ENCODE measurements at places on chromosomes 12 and 14.

- no peak for DNase-seq
These were observed 2.9 kb upstream of the MMP17 start for GRCh38 chr12:131825146-131825892.

GRCh38 chr12:120972870-120973543, 5.3 kb upstream of the HNF1A start:
- peak; percentile 95 for DNase-seq

DNA sequence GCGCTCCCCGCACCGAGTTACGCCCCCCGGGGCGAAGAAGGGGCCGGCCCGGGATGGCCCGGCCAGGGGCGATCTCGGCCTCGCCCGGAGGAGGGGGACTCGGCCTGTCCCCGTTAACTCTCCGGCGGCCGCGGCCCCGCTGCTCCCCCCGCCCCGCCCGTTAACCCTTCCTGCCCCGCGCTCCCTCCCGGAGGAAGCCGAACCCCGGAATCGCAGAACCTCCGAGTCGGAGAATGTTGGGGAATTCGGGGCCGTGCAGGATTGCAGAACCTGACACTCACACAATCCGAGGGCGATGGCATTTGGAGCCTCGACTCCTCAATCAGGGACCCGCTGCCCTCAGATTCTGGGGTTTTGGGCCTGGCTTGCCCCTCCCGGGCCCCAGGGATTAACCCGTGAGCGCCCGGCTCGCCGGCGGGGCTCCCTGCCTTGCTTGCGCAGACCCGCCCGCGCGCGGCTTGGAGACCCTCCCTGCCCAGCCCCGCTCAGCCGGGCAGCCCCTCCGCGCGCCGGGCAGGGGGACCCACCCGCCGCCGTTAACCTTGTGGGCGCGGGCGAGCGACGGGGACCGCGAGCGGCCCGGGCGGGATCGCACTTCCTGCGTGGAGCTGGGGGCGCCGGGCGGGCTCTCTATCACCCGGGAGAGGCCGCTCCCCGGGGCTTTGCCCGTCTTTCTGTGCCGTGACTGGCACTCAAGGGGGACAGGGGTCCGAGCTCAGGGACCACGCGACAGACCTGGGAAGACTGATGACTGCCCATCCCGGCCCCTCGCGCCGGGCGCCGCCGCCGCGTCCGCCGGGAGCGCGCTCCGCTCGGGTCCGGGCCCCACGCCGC, 18.8 kb downstream of the BEGAIN start:
- no peak for DNase-seq

DNA sequence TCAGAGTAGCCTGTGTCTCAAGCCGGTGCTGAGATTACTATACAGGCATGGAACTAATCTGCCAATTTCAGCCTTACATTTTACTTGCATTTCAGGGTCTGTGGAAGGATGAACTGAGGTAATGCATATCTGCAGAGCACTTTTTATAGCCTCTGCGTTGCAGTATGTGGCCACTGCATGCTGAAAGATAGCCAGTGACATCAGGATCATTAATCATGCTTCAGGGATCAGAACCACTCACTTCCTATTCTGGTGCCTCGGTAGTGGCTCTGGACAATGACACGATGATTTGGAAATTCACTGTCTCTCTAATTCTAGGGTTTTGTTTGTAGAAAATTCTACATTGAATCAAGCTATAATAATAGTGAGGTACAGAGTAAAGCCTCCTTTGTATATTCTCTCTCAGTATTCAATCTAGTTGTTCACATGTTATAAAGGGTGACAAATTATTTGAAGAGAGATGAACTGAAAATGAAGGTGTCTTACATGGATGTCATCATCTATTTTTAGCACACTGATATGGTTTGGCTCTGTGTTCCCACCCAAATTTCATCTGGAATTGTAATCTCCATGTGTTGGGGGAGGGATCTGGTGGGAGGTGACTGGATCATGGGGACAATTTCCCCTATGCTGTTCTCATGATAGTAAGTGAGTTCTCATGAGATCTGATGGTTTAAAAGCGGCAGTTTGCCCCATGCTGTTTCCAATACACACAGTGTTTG, 554.3 kb upstream of the MIS18BP1 start:
- DNase-seq: no peak

- DNase-seq: no peak
These were observed 20.3 kb downstream of the DCAF5 start for GRCh38 chr14:69132513-69133181.

DNA sequence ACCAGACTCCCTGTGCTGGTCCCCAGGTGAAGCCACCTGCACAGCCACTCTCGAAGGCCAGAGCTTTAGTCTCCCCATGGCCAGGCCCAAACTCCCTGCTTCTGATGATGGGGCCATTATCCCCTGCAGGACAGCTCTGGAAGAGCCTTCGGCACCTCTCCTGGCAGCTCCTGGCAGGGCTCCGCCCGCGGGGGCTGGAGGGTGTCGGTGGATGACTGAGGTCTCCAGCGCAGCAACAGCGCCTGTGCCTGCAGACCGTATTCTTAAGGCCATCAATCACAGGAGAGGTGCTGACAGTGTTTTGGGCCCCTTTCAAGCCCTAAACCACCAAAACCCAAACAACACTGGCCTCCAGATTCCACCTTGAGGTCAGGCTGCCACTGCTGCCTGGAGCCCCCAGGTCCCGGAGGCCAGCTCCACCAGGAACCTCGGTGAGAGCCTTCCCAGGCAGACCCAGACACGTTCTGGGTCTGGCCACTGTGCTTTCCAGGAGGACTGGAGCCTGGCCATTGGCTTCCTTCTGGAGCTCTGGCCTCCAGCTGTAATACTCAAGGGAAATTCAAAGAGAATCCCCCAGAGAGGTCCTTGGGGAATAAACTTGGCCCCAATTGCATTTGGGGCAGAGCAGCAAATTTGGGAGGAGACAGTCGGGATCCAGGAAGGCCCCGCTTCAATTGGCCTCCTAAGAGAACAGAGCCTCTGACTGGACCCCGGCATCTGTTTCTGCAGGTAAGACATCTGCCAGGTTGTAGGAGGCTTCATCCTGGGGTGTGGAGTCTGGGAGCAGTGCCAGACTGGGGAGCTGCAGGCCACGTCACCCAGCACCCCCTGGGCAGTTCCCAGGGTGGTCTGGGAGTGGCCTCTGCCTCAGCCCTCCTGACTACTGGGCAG, 210.6 kb upstream of the RTL1 start:
- DNase-seq: no peak

DNA sequence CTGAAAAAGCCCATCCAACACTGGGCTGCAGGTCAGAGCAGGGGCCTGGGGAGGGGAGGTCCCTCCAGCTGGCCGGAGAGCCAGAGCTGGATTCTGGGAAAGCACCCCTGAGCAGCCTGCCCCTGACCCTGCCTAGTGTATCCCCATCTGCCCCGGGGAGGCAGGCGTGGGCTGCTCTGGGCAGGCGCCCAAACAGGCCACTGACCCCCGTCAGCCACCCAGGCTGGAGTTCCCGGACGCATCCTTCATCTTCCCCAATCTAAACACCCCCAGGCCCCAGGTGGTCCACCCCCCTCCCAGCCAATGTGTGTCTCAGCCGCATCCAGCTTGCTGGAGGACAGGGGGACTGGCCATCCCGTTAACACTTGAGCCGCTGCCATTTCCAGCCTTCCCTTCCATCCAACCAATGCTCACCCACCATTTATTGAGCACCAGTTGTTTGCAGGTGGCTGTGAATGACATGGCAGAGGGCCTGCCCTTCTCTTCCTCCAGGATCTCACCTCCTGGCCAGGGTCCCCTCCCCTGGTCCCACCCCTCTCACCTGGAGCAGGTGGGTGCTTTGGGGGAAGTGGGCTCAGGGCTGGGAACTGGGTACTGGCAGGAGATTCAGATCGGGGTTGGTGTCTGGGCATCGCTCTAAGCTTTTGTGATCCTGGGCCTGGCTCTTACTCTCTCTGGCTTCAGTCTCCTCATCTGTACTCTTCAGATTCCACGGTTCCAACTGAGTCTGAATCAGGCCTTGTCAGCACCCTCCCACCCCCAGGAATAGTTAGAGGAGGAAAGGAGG, 743 bp upstream of the DTX1 start:
- no peak for DNase-seq

- no peak for DNase-seq
These were observed 261.5 kb downstream of the PCNX1 start for GRCh38 chr14:71168564-71169427.

DNA sequence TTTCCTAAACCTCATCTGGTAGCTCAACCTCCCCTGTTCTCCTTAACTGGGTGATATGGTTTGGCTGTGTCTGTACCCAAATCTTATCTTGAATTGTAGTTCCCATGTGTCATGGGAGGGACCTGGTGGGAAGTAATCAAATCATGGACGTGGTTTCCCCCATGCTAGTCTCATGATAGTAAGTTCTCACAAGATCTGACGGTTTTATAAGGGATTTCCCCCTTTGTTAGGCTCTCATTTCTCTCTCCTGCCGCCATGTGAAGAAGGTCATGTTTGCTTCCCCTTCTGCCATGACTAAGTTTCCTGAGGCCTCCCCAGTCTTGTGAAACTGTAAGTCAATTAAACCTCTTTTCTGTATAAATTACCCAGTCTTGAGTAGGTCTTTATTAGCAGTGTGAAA, 19.5 kb downstream of the COX16 start:
- no peak for DNase-seq

- DNase-seq: no peak
These were observed 56.2 kb downstream of the SSPN start for GRCh38 chr12:26251600-26251999.

DNA sequence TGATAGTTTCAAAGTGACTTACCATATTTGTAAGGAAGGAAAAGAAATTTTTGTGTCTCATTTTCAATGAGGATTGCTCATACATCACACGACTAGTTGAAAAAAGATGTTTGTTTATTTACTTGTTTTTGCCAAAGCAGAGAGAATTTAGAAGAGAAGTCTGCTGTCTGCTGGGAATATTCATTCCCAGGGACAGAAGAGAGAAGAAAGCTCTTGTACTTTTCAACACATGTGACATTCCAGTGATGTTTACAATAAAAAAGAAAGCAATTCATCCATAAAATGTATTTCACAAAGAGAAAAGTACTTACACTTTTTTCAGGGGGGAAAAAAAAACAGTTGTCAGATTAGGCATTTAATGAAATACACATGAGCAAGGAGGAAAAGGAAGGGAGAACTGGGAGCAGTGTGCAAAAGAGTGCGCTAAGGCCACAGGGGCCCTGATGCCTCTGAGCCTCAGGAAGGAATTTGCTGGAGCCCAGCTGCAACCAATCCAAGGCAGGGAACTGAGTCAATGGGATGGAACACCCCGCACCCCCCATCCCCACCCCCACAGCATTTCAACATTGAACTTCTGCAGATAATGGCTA, 115.0 kb downstream of the RPAP3 start:
- DNase-seq: no peak

GRCh38 chr12:95546491-95546813, 4.8 kb downstream of the USP44 start:
- no peak for DNase-seq

DNA sequence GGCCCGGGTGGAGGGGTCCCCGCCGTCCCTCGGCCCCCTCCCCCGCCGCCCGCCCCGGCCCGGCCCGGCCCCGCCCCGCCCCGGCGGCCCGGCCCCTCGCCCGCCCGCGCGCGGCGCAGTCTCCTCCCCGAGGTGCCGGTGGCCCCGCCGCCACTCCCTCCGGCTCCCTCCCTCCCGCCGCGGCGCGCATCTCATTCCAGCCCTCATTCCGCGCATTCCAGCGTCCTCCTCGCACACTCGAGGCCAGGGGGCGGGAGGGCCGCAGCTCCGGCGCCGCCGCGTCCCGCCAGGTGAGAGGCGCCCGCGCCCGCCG, at the start of gene TEAD4:
TEAD4 (plus strand) TSS at position 206 of the 313 bp plus-strand sequence.
- peak; percentile 50 for DNase-seq

DNA sequence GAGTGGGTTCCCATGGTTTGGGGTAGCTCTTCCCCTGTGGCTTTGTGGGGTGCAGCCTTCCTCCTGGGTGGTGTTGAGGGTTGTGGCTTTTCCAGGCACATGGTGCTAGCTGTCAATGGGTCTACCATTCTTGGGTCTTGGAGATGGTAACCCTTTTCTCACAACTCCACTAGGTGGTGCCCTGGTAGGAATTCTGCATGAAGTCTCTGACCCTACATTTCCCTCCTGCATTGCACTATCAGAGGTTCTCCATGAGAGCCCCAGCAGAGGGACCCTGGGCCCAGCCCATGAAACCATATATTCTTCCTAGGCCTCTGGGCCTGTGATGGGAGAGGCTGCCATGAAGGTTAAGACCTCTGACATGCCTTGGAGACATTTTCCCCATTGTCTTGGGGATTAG, 1093.3 kb downstream of the SLC16A7 start:
- DNase-seq: peak; percentile 3

DNA sequence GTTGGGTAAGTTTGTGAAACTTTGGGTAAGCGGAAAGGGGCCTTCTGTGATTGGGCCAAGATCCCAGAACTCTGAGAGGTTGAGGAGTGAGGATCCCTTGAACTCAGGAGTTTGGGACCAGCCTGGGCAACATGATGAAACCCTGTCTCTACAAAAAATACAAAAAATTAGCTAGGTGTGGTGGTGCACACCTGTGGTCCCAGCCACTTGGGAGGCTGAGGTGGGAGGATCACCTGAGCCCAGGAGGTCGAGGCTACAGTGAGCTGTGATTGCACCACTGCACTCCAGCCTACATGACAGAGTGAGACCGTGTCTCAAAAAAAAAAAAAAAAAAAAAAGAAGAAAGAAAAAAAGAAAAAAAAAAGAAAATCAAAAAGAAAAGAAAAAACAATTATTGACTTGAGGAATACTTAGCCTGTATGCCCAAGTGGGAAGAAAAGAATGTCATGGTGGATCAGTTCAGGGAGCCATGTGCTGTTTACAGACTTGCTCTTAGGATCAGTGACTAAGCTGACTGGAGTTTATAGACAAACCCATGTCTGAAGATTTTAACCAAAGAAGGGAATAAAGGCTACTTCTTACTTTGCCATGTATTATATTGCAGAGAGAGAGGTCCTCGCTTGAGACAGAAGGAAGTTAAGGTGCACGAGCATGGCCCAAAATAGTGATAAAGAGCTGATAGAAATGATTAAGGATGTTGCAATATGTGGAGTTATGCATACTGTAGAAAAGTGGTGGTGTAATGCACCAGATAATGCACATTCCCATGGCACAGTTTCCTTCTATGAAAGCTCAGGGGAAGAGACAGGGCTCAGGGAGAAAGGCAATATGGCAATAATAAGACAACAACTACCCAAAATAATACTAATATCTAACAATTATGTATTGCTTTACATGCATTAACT, 881 bp downstream of the HSD17B6 start:
- no peak for DNase-seq

GRCh38 chr12:46916796-46917419, 91.1 kb upstream of the SLC38A4 start:
- DNase-seq: no peak

DNA sequence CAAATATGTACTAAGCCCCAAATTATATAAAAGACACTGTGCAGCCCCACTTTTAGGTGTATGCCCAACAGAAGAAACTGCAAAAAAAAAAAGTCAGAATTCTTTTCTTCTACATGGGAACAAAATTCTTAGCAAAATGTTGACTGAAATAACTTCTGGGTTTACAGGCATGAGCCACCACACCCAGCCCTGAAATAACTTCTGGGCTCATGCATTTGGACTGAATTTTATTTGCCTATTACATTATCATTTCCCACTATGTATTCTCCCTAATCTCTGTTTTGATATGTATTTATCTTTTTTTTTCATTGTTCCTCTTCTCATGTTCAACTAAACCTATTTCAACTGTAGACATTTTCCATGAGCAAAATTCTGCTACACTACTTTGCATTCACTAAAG, 169.2 kb downstream of the GRIN2B start:
- DNase-seq: no peak

- no peak for DNase-seq
These were observed 58.5 kb downstream of the GPR135 start for GRCh38 chr14:59406454-59407245.

Measured in NCI-H526 (cell line).